Karpas-422 (cell line): ENCODE measurements at places on chromosomes 3 and 15. TPM values are rescaled to one million over a fixed set of nuclear protein-coding genes. Genes with fewer than 3 reads are reported as not detected.
A peak's percentile ranks its signal among the peaks of the same experiment; 100 is the strongest.

GRCh38 chr3:178527981-178528380 lies 8.3 kb upstream of the KCNMB2 start:
- H3K27ac ChIP-seq = no peak overlapping the region
- H3K4me1 ChIP-seq = no peaks in the 10 kb centered on the region
- DNase-seq = no peak
- H3K36me3 ChIP-seq = no peaks in the 10 kb centered on the region
- no peak overlapping the region for H3K4me3 ChIP-seq

- H3K4me1 ChIP-seq = peaks cover 53% of the 10 kb centered on the region
- H3K4me3 ChIP-seq = peak overlapping the region; percentile 85
- no peak for DNase-seq
Observed at GRCh38 chr15:42491539-42492225, 741 bp upstream of the ZNF106 start.

DNA sequence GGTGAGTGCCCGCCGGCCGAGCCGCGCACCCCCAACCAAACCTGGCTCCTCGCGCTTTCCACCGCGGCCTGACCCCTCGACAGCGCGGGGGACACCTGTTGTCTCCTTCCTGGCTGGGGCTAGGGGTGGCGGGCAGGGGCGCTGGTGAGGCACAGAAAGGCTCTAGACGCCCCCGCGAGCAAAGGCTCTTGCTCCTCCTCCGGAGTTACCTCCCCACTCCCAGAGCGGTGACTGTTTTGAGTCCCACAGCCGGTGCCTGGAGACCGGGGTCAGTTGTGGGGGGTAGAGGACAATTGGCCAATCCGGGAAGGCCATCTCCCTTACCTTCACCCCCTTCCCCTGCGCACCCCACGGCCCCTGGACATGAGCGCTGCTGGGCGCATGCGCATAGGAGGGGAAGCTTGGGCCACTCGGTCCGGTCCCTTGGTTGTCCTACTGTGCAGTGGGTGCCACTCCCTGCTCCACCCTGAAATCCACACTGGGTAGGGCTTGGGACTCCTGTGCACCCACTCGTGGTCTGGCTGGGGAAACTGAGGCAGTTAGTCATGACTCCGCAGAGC lies 554 bp downstream of the CHST13 start:
- no peak overlapping the region for H3K4me3 ChIP-seq

ADAMTS9 gene
- not detected in 2 replicates for total RNA-seq

ISL2 gene
- total RNA-seq = 8.3 and 8.7 TPM in 2 replicates
